Heart left ventricle (tissue), 16 donors: ENCODE measurements at places on chromosomes 13 and 19. TPM values are rescaled to one million over a fixed set of nuclear protein-coding genes. Genes with fewer than 3 reads are reported as not detected.

GRCh38 chr19:45705115-45705514 lies 12.6 kb downstream of the QPCTL start:
- no peak for DNase-seq

- DNase-seq = no peak
Measured at GRCh38 chr13:39575641-39576238, 27.3 kb downstream of the LHFPL6 start.

DNA sequence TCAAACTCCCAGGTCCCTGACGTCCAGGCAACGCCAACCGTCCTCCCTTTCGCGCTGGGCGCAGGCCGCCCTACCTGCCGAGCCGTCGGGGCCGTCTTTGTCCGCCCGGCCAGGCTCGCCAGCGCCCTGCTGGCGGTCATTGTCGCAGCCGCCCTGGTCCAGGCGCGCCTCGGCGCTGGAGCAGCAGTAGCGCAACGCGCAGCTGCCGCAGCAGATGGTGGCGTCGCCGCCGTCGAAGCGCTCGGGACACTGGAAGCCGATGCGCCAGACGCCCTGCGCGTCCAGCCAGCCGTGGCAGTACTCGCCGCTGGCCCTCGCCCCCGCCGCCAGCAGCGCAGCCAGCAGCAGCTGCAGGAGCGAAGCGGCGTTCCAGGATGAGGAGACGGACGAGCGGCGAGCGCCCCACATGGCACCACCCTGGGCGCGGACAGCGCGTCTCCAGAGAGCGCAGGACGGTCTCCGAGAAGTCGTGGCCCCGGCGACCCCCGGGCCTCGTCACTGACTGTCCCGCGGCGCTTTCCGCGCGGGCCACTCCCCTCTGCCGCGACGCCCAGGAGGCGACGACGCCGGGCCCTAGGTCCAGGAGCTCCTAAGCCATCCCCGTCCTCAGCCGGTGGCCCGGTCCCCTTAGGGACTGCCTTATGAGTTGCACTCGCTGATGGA lies 1.1 kb downstream of the SHISA2 start:
- DNase-seq = peak; percentile 11

DNA sequence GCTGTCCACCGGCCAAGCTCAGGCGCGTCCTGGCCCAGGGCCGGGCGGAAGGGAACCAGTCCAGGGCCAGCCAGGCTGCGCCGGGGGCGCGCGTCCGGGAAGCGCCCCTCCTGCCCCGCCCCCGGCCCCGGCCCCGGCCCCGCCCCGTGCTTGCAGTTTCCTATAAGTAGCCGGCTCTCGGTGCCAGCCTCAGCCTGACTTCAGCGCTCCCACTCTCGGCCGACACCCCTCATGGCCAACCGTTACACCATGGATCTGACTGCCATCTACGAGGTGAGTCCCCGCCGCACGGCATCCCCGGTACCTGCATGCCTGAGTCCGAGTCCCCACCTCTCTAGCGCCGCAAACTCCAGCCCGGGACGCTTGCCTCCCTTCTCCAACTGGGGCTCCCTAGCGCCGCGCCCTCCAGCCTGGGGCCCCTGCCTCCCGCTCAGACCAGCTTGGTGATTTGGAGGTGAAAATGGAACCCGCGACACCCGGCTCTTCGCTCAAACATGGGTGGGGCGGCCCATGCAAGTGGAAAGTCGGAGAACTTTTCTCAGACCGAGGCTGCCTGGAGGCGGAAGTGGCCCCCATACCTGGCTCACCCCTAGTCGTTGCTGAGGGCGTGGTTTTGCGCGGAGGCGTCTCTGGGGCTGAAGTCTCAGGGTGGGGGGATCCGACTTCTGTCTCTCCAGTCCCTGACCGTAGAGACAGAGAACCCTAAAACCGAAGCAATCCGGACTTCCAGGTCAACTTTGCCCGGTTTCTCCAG lies at the start of gene ZFP36:
ZFP36 (plus strand) TSS at position 192 of the 754 bp plus-strand sequence; CDS start at position 250, 58 bp downstream.
- DNase-seq = peak; percentile 95

GRCh38 chr13:25752957-25753551 lies 298.8 kb downstream of the SHISA2 start:
- DNase-seq = peak; percentile 62

Gene ATXN8OS
- total RNA-seq = not detected

GRCh38 chr19:51422053-51422448 lies 4.6 kb upstream of the SIGLEC10 start:
- DNase-seq = peak; percentile 93

Gene TMEM272
- total RNA-seq = 1.5 TPM

GRCh38 chr13:68066879-68067513 lies 836.9 kb upstream of the PCDH9 start:
- DNase-seq = no peak

GRCh38 chr13:48233889-48234488 lies 983 bp downstream of the ITM2B start:
- DNase-seq = no peak

DNA sequence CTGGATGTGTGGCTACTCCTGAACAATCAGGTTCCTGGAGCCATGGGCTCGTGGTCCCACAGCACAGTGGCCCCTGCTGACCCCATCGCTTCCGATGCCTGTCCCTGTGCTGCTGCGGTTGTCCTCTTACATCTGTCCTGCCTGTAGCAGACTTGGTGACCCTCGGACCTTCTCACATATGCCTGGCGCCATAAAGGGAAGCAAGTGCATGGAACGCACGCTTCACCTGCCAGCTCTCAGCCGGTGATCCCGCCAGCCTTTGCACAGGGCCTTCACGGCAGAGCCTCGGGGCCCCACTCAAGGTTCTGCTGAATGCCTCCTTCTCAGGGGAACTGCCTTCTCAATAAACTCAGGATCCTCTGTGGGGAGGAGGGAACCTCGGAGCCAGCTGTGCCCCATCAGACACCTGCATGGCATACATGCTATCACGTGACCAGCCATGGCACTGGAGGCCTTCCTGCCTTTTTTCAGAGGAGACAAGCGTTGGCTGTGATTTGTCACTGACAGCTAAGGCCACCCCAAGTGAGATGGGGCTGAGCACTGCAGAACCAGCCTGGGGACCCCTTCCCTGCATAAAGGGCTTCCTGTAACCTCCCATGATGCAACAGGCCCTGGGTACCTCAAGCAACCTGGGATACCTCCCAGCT lies 24.3 kb downstream of the PEPD start:
- peak; percentile 2 for DNase-seq

DNA sequence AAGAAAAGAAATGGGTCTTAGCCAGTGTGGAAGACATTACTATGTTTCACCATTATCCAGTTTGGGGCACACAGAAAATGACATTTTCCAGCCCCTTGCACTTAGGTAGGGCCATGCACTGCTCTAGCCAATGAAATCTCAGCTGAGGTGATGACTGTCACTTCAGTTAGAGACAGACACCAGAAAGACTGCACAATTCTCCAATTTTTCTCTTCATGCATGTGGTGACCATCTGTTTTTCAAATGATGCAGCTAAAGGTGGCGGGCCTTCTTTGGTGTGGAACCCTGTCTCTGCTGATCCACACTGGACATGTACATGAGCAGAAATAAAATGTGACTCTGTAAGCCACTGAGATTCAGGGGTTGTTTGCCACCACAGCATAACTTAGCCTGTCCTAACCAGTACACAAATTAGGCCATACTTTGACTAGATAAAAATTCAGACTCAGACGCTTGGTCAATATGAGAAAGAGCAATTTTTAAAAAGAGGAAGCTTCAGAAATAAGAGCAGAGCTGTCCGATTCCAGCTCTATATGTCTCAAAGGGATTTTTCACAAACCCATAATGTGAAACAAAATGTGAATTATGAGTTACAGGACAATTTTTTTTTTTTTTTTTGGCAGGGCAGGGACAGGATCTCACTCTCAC lies 6.7 kb downstream of the ZNF565 start:
- DNase-seq = no peak

DNA sequence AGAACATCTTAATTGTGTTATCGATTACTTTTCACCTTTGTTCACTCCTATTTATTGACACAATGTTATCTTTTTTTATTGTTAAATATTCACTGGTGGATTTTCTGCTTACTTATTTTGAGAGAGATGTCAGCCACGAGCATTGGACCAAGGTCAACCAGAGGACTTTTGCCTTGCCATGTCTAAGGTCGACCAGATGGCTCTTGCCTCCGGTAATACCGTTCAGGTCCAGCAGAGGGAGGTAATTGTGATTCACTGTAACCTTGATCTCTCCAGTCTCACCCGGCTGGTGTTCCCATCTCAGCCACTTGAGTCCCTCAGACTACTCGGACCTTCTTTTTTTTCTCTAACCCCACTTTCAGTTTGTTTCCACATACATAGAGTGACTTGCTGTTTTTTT lies 1438.1 kb downstream of the UQCRFS1 start:
- DNase-seq = no peak

DNA sequence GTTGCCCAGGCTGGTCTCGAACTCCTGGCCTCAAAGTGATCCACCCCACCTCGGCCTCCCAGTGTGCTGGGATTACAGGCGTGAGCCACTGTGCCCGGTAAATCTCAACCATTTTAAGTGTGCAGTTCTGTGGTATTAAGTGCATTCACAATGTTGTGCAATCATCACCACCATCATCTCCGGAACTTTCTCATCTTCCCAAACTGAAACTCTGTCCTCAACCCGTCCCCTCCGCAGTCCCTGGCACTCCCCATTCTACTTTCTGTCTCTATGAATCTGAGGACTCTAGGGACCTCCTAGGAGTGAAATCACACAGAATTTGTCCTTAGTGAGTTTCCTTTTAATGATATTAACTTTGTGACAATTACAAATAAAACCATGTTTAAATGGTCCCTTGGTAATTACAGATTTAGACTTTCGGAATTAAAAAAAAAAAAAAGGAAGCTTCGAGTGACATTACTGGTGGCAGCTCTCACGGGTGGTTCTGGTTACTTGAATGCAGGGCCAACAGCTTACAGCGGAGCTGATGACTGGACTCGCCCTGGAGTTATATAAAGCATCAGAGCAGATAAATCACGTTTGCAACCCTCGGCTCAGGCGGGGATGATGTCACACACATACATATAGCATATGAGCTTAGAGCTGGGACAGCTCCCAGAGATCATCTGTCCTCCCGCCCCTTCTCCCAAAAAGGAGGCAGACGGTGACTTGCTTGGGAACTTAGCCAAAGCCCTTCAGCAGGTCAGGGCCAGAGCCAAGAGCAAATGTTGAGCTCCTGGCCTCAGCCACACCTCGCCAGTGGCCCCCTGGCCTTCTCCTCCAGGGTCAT lies 89.8 kb downstream of the ZNF557 start:
- peak; percentile 77 for DNase-seq

Gene SRRM5
- not detected for total RNA-seq

Gene BAX
- 22.8 TPM for total RNA-seq

DNA sequence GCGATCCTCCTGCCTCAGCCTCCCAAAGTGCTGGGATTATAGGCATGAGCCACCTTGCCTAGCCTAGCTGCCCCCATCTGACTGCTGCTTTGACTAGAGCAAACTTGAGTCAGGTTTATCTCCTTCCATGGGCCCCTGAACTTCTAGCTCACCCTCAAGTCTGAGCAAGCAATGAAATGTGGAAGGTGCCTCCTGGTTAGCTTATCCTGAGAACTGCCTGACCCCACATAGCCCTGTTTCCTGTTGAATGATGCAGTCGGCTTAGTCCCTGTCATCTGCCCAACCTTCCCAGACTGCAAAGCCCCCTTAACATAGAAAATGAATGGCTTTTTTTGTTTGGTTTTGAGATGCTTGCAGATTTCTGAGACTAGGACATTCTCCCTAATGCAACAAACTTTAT lies 8.9 kb upstream of the TMEM160 start:
- DNase-seq = no peak

- no peak for DNase-seq
Measured at GRCh38 chr13:113298043-113298945, 1.3 kb downstream of the LAMP1 start.

GRCh38 chr19:51751655-51752054 lies at the start of gene FPR1:
FPR1 (minus strand) TSS chr19:51751878; CDS start chr19:51746994, 4,884 bp downstream.
- no peak for DNase-seq

Gene TGFBR3L
- 4.6 TPM for total RNA-seq

DNA sequence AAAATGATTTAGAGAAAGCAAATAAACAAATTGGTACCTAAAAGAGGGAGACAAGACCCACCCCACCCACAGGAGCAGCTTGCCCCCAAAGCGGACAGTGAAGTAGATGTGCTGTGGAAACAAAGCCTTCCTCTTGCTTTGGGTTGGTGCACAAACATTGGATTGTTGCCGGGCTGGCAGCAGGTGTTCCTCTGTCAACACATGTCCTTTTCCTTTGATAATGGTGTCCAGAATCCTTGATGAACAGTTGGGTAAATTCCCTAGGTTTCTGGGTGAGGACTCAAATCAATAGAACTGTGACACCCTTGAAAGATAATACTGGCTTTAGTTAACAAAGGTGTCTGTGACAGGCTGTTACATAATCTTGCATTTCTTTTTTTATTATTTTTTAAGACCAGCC lies 311.8 kb downstream of the SPRY2 start:
- no peak for DNase-seq

DNA sequence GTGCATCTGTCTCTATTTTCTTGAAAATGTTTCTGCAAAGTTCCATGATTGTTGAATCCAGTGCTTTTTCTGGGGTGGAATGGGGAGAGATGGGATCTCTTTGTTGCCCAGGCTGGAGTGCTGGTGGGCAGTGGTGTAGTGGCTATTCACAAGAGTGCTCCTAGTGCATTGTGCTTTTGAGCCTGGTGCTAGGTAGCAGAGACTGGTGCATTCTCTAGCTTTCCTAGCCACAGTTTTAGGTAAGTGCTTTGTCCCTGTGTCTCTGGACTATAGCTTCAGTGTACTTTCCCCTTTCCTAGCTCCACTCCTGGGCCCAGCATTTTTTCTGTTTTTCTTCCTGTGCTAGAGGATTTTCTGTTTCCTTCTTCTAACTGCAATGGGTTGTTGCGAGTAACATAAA lies 825.6 kb downstream of the SLITRK6 start:
- no peak for DNase-seq

- DNase-seq = no peak
Measured at GRCh38 chr13:52600666-52601065, 41.6 kb upstream of the HNRNPA1L2 start.

GRCh38 chr13:49419276-49419675 lies 24.6 kb downstream of the CAB39L start:
- DNase-seq = no peak

Gene SERTAD3
- 38.7 TPM for total RNA-seq

Gene CDX2
- not detected for total RNA-seq

DNA sequence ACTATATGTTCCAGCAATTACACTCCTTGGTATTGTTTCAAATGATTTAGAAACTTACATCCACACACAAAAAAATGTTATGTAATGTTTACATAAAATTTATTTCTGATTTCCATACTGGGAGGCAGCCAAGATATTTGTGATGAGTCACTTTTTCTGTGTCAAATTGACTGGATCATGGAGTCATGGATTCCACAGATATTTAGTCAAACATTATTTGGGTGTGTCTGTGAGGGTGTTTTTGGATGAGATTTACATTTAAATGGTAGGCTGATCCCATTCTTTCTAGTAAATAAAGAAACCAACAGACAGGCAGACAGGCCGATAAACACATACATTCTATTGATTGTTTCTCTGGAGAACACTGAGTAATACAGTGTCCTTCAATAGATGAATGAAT lies 562.8 kb downstream of the SLITRK6 start:
- no peak for DNase-seq

GRCh38 chr13:84543962-84544361 lies 661.7 kb upstream of the SLITRK1 start:
- no peak for DNase-seq
